Suprapubic skin (tissue), 4 donors: ENCODE measurements at places on chromosomes 3 and 15. TPM values are rescaled to one million over a fixed set of nuclear protein-coding genes. Genes with fewer than 3 reads are reported as not detected.
A peak's percentile ranks its signal among the peaks of the same experiment; 100 is the strongest.

DNA sequence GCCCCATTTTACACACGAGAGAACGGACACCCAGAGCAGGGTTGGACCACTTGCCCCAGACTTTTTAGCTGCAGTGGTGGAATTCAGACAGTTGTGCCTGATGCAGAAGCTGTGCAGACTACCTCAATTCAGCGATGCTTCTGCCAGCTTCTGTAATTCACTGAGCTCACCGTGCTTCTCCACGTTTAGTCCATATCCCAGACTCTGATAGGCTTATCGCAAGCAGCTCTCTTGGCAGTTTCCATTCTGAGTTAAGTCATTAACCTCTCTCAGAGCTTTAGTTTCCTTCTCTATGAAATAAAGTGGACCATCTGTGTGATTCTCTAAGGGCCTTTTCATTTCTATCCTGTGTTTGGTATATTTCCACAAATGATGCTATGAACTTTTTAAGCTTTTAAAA lies 37.1 kb downstream of the ABHD17C start:
- DNase-seq, result no peak

- DNase-seq, result no peak
Observed at GRCh38 chr3:146884296-146884695, 279.1 kb upstream of the PLSCR5 start.

- DNase-seq, result no peak
Observed at GRCh38 chr3:122589297-122589696, 11.8 kb downstream of the PARP15 start.

DNA sequence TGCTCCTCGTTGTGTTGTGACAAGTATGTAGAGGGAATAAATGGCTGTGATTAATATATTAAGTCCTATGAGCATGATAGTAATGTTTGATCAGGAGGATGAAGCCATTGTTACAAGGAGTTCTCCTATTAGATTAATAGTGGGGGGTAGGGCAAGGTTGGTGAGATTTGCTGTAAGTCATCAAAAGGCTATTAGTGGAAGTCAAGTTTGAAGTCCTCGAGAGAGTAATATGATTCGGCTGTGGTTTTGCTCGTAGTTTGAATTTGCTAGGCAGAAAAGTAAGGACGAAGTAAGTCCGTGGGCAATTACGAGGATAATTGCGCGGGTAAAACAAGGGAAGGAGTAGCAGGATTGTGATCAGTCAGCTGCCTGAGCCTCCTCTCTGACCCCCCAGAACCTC lies 26.0 kb upstream of the BUB1B start:
- DNase-seq, result no peak

DNA sequence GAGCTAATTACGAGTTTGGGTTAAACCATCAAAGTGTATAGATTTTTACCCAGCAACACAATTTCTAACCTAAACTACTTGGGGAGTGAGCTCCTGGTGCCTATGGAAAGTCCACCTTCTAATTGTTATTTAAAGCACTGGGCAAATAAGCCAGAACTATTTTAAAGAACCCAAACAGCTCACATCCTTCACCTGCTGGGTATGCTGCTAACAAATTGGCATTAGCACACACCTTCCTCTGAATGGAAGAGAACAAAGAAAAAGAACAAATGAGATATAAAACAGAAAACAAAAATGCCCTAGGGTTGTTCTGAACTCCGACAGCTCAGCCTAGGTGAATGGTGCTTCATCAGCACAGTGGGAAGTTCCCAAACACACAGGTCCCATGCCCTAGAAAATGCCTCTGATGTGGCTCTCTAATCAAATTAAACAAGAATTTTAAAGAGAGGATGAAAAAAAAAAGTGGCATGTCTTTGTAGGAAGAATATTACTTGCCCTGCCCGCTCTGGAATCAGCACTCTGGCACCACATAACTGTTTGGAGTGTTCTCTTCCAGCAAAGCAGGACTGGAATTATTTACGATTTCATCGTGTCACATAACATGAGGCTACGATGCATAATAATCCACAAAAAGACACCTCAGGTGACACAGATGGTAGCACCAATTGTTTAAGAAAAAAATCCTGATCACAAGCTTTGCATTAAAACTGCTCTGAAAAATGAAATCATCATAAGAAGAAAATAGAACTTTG lies 334.4 kb downstream of the GBE1 start:
- DNase-seq, result no peak

GRCh38 chr3:51734572-51734907 lies 27.7 kb downstream of the GRM2 start:
- DNase-seq, result no peak

Gene CYB561D2
- 29.8 TPM for total RNA-seq

Gene TRA2B
- total RNA-seq, result 410 TPM

Gene MASP1
- total RNA-seq, result 1.0 TPM

Gene CACNA1D
- 2.7 TPM for total RNA-seq

GRCh38 chr15:88342666-88343065 lies 86.1 kb upstream of the NTRK3 start:
- no peak for DNase-seq

DNA sequence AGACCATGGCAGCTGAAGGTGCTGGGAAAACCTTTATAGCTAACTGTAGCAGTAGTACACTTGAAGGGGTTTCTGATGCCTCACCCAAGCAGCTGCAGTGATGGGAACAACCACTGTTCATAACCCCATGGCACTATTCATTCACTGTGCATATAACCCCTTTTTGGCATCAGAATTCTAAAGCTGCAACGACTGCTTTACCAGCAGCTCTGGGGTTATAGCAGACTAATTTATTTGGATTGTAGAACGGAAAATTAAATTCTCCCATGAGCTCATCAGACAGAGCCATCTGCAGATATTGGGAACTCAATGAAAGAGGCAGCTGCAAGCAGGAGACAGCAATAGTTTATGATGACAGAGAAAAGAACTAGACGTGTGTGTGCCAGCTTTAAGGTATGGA lies 28.6 kb downstream of the TFDP2 start:
- no peak for DNase-seq

DNA sequence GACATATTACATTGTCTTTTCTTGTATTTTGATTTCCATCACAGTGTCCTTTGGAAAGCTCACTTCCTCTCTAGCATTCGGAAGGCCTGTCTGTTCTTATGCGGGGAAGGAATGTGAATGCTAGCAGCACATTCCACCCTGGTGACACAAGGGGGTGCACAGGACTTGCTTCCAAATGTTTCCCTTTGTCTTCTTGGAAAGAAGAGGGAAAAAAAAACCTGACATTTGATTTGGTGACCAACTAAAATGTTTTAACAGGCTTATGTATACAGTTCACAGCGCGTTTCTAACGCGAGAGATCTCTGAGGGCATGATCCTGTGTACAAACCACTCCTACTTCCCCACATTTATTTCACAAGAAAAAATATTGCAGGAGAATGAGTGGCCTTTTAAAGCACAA lies 107.6 kb upstream of the FXR1 start:
- no peak for DNase-seq

DNA sequence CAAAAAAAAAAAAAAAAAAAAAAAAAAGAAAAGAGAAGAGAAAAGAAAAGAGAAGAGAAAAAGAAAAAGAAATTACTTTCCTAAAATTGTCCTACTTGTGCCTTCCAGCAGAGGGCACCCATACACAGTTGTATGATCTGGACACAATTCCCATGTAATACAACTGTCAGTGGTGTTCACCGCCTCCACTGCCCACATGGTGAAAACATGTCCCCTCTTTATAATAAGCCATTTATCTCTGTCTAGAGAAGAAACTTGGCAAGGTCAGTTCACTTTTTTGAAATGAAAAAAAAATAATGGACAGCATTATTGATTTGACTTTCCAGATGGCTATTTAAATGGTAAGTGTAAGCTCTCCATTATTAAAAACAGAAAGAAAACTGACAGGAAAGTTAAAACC lies 459.4 kb downstream of the GBE1 start:
- DNase-seq, result no peak

- DNase-seq, result no peak
Observed at GRCh38 chr3:62127116-62127515, 246.2 kb downstream of the FEZF2 start.

- peak; percentile 13 for DNase-seq
Observed at GRCh38 chr15:89192766-89193165, 28.6 kb downstream of the RLBP1 start.

Gene SYNM
- total RNA-seq, result 6.7 TPM

DNA sequence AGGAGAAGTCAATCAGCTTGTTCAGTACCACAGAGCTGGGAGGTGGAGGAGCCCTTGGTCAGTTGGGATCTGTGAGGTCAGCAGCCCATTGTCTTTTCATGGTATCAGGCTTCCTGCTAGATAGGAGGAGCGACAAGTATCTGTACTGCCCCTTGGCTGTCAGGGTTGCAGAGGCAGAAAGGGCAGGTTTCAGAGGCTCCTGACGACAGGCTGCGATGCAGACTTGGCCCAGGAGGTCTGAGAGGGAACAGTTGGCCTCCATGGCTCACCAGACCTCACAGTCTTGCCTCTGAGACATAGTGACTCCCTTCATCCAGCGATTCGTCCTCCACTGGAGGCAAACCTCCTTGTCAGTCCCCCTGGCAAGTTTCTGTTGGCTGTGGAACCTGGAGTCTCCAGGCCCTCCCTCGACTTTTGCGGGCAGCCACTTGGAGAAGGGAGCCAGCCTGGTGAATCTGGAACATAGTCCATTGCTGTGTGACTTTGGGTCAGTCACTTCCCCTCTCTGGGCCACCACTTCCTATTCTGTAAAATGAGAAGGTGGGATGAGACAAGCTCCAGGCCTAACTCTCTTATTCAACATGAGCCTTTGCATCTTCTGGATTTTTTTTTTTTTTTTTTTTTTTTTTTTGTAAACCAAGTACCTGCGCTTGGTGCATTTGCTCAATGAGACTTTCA lies 177.9 kb upstream of the TLE3 start:
- no peak for DNase-seq

DNA sequence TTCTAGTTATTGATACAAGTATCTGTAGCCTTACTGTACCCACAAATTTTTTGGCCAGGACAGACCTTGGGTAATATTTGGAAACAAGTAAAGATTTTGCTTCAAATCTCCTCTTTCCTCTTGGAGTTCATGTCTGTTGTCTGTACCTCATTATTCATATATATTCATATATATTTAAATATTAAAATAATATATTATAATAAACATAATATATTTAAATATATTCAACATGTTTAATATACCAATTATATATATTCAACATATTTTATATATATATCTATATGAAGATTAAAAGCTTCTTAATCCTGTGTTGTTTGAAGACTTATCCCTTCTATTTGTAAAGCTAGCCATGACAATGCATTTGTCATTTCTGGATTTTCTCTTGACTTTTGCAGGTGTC lies 38.1 kb downstream of the ZIC1 start:
- DNase-seq, result no peak

DNA sequence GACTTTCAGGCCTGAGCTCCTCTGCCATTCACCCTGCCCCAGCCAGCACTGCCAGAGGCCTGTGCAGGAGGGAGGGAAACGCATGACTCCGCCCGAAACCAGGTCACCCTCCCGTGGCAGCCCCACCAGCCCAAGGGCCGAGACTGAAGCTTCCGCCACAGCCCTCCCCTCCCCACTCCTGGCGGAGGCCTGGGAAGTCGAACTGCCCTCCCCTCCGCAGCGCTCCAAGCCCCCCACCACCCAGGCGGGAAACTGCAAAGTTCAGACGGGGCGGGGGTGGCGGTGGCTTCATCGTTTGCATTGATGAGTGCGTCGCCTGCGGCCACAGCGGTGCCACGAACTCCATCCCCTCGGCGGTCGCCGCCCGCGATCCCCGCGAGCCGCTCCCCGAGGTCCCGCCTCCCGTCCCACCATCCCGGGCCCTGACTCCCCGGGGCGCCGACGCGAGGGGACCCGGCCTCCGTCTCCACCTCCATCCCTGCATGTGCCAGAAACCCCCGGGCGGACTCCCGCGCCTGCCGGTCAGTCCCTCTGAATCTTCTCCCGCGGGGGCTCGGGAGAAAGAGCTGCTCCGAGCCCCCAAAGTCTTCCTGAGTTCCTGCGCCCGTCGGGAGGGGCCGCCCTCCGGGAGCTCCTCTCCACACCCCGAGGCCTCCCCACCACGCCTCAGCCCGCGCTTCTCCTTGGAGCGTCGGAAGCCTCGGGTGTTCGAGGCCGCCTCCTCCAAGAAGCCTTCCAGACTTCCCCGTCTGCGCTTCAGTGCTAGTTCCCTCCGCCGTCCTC lies 698 bp downstream of the MELTF start:
- DNase-seq, result no peak

- DNase-seq, result no peak
Observed at GRCh38 chr3:161333696-161334095, 37.6 kb downstream of the SPTSSB start.

- no peak for DNase-seq
Observed at GRCh38 chr3:103381296-103382079, 946.7 kb downstream of the ZPLD1 start.

- no peak for DNase-seq
Observed at GRCh38 chr3:4894891-4895530, 84.2 kb upstream of the BHLHE40 start.

DNA sequence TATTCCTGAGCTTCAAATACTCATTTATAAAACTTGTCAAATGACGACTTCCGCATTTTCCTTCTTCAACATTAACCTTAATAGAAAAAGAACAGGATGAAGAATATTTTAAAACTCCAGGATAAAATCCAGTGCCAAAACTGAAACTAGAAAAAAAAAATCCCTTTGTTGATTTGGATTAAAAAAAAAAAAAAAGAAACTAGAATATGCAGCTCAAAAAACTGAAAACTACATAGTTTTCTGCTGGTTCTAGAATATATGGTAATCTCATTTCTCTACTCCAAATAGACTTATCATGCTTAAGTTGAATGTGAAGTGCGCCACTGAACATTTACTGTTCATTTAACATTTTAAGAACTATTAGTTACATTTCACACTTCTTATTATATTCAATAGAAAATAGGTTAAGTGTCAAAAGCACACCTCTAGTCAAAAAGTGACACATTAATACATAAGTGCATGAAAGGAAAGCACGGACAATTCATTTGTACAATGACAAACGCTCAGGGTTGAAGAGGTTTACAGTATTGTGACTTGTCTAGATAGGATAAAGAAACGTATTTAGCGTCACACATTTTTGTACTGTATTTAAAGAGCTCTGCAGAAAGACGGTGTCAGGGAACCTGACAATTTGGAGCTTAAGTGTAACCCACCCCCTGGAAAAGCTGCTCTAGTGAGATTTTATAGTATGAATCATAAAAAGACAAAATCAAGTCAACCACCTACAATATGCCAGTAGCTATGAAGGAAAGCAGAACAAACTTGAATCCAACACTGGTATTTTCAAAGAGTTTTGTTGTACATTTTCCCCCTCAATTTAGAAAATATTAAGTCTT lies 5.8 kb downstream of the TRA2B start:
- no peak for DNase-seq

DNA sequence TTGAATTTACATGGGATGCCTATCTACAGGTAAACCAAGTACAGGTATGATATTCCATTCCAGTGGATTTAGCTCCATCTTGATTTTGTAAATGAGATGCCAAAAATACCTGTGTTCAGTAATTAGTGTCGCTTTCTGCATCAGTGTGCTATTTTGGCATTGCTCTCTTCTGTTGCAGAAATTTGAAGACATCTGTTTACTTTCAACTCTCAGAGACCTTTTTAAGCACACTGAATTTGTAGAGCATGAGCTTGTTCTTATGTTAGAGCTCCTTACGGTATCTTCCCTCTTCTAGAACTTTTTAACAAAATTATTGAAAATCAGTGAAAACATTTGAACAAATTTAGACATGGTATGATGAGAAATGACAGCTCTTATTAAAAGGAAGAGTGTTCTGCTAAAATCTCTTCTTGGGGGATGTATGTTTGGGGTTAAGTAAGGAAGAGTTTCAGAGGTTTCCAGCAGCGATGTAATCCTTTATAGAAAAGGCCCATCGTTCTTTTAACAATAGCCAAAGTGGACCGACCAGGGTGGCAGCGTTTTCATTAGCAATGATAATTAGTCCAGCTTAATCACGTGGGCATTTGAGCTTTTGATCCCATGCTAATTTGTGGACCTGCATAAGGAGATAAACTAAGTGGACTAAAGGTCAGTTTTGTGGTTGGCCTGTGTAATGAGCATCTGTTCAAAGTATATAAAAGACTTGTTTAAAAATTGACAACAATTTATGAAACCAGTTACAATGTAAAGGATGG lies 385.4 kb downstream of the PTPRG start:
- no peak for DNase-seq
